Eye (tissue), 1 donor: ENCODE measurements at places on chromosomes 5 and 9.

DNA sequence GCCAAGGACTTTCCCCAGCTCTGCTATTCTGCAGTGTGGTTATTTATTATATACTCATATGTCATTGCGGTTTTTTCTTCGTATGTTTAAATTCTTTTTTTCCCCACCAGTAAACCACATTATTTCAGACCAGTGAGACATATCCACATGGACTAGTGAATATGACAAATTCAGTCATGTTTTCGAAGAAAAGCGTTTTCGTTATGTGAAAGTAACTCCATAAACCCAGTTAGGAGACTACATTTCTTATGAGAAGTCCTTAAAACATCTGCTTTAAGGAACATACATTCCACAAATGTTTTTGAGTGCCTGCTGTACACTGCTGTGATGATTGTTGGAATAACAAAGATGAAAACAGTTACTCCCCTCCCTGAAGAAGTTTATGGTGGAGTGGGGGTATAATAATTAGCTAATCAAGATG, 591.8 kb upstream of the CLINT1 start:
- DNase-seq: no peak

GRCh38 chr5:168327019-168327421, 35.6 kb downstream of the WWC1 start:
- no peak for DNase-seq

GRCh38 chr5:69206528-69207190, 17.3 kb downstream of the CENPH start:
- DNase-seq: no peak

DNA sequence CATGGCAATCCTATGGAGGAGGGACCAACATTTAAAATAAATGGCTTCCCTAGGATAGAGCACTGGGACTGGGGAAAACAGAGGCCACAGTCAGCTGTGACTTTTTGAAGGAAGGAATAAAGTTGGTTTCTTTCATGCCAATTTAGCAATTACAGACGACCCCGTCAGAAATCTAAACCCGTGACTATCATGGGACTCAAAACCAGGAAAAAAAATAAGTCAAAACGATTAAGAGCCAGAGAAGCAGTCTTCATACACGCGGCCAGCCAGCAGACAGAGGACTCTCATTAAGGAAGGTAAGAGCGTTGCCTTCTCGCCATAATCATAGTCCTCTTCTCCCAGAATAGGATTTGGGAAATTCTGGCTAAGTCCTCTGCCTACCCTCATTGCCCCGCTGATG, at the start of gene MLANA:
Gene MLANA (plus strand): TSS at position 249 of the 400 bp plus-strand sequence. CDS start 1,586 bp downstream, outside the sequence.
- no peak for DNase-seq

GRCh38 chr5:179536676-179537075, 13.7 kb upstream of the RUFY1 start:
- DNase-seq: no peak

DNA sequence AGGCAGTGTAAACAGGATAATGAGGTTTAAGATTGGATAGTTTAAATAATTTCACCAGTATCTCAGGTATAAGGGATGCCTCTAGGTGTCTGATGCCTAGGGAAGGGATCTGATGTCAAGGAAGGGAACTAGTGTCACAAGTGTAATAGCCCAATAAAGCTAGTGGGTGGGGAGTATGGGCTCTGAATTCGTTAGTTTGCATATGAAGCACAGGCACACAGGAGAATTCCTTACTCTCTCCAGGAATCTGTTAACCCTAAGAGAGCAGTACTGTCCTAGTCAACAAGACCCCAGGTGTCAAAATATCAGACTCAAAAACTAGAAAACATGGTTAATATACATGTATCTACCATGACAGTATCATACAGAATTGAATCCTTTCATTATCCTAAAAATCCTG, 352.5 kb upstream of the CYLC2 start:
- DNase-seq: no peak

- no peak for DNase-seq
Measured at GRCh38 chr5:178475422-178475821, 114.8 kb downstream of the COL23A1 start.

DNA sequence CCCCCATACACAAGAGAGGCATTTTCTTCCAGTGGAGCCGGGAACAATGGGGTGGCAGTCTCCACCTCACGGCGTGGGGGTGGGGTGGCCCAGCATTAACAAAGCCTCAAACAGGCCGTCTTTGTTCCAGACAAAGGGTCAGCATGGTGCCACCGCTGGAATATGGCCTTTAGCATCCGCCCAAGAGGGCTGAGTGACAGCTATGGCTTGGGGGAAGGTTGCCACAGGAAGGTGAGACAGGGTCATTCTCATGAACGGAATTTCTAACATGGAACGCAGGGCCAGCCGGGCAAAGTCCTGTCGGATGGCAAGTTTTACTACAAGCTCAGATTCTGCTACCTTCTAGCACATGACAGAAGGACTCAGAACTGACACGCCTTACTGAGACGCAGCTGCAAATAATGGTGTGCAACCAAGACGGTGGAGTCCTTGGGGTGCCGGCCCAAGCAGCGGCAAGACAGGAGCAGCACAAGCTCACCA, 64.0 kb downstream of the OTULIN start:
- peak; percentile 90 for DNase-seq

GRCh38 chr5:146233441-146233840, 30.0 kb downstream of the RBM27 start:
- no peak for DNase-seq
